Esophagus squamous epithelium (tissue), 5 donors: ENCODE measurements at places on chromosomes 2 and 18.
A peak's percentile ranks its signal among the peaks of the same experiment; 100 is the strongest.

DNA sequence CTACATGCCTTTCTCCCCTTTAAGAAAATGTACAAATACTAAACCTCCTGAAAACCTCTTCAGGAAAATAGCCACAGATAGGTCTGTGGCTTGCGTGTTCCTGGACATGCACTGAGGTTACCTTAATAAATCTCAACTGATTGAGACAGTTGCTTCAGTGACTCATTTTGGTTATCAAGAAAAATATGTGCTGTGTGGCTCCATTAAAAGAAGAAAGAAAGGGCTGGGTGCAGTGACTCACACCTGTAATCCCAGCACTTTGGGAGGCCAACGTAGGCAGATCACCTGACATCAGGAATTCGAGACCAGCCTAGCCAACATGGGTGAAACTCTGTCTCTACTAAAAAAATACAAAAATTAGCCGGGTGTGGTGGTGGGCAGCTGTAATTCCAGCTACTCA lies 27.1 kb downstream of the CREG2 start:
- no peaks in the 10 kb centered on the region for H3K27me3 ChIP-seq
- no peak for DNase-seq
- H3K4me1 ChIP-seq = no peaks in the 10 kb centered on the region
- no peak overlapping the region for H3K4me3 ChIP-seq
- no peak overlapping the region for H3K27ac ChIP-seq

GRCh38 chr2:37156857-37157714 lies at the start of gene EIF2AK2:
TSS of gene EIF2AK2 (minus strand) at chr2:37156980. CDS start at chr2:37147806, 9,174 bp downstream.
- peak within 1 kb of the TSS; percentile 96 for H3K27ac ChIP-seq
- H3K36me3 ChIP-seq = no peaks in the 10 kb centered on the region
- H3K4me3 ChIP-seq = peak within 1 kb of the TSS; percentile 80
- H3K4me1 ChIP-seq = peaks cover 26% of the 10 kb centered on the region

- no peaks in the 10 kb centered on the region for H3K27me3 ChIP-seq
- DNase-seq = no peak
- no peaks in the 10 kb centered on the region for H3K36me3 ChIP-seq
These were observed 7.0 kb upstream of the ZNF407 start for GRCh38 chr18:74590671-74591070.

GRCh38 chr2:143229411-143229810 lies 100.2 kb downstream of the ARHGAP15 start:
- no peak overlapping the region for H3K4me3 ChIP-seq
- H3K36me3 ChIP-seq = no peaks in the 10 kb centered on the region
- no peaks in the 10 kb centered on the region for H3K4me1 ChIP-seq
- DNase-seq = no peak
- H3K27me3 ChIP-seq = no peaks in the 10 kb centered on the region

DNA sequence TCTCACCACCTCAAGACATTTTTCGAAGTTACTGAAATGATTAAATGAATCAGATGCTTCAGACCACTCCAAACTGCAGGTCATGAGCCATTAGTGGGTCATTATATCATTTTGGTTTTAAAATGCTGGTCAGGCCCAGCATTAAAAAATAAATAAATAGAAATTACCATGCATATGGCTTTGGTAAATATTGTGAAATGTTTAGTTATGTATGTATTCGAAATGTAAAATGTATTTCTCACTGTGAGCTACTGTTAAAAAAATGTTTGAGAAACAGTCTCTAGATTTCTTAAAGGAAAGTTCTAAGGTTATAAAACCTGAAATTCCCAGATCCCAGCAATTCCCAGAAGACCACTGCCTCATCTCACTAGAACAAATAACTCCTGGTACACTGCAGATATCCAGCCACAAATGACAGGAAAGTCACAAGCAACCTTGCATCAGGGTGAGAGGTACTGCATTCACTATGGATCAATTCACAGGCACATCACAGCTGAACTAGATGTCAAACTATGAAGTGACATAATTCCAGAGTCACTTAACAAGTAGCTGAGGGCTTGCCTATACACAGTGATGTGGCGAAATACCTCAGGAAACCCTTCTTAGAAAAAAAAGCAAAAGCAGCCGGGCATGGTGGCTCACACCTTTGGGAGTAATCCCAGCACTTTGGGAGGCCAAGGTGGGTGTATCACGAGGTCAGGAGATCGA lies 46.6 kb downstream of the FAM228A start:
- H3K4me3 ChIP-seq = no peak overlapping the region
- H3K4me1 ChIP-seq = no peaks in the 10 kb centered on the region
- no peak overlapping the region for H3K27ac ChIP-seq
- H3K27me3 ChIP-seq = no peaks in the 10 kb centered on the region
- DNase-seq = no peak

DNA sequence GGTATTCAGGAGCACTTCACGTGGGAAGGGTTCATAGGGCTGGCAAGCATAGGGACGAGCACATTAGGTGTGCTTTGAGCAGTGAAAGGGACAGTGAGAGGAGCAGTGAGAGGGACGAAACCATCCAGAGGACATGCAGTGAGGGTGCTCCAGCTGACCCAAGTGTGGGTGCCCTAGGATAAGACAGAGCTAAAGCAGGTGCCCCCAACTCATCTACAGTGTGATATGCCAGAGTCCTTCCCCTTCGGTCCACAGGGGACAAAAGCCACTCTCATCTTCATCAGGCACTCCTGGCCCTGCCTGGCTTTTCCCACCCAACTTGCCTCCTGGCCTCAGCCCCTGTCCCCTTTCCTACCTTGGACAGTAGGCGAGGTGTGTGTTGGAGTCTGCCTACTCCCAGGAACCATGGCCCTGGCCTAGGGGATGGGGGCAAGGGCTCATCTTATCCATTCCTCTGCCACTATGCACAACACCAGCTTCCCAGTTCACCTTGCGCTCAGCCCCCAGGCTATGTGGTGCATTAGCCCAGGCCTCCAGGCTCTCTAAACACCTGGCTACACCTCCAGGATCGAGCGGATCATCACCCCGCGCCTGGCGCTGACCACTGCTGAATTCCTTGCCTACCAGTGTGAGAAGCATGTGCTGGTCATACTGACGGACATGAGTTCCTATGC lies 16.1 kb upstream of the ANKRD53 start:
- no peaks in the 10 kb centered on the region for H3K36me3 ChIP-seq
- no peak for DNase-seq
- no peak overlapping the region for H3K27ac ChIP-seq
- no peak overlapping the region for H3K4me3 ChIP-seq
- no peaks in the 10 kb centered on the region for H3K27me3 ChIP-seq

DNA sequence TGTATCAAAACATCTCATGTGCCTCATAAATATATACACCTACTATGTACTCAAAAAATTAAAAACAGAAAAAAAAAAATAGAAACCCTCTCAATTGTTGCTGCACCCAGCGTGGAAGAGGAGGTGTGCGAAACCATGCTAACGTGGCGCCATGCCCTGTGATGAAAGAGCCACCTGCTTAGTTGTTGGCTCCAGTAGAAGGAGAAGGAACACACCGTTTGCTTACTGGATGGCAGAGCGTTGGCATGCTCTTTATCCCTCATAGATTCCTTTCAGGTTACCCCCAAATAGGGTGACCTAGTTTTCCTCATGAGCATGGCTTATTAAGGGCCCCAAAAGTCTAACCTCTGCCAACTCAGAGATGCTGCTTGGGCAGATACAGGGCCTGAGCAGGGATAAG lies 332.1 kb downstream of the AGAP1 start:
- peaks cover 29% of the 10 kb centered on the region for H3K36me3 ChIP-seq
- DNase-seq = no peak
- no peaks in the 10 kb centered on the region for H3K4me1 ChIP-seq
- no peak overlapping the region for H3K27ac ChIP-seq

DNA sequence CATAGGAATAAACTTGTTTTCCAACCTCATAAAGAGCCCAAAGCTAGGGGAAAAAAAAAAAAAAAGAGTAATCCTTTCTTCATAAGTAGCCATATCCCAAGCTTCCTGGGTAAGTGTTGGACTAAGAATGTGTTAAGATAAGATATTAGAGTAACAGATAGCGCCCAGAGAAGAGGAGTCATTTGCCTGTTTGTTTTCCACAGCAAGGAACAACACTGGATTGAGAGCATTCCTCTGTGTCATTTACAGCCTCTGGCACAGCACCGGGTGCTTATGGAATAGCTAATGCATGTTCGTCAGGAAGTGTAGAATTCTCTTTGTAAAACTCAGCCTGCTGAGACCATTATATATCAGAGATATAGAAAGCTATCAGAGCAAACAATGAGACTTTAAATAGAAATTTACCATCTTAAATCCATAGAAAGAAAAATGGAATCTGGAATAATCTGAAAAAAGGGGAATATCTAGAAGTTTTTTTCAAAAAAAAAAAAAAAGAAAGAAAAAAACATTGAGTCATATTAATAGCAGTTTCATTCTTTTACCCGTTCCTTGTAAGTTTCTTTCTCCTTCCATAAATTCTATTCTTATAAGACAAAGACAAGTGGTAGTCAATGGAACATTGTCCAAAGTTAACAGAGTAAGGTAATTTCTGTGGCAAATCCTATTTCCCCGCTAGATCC lies 37.6 kb downstream of the LRP2 start:
- H3K4me1 ChIP-seq = no peaks in the 10 kb centered on the region
- no peak for DNase-seq

DNA sequence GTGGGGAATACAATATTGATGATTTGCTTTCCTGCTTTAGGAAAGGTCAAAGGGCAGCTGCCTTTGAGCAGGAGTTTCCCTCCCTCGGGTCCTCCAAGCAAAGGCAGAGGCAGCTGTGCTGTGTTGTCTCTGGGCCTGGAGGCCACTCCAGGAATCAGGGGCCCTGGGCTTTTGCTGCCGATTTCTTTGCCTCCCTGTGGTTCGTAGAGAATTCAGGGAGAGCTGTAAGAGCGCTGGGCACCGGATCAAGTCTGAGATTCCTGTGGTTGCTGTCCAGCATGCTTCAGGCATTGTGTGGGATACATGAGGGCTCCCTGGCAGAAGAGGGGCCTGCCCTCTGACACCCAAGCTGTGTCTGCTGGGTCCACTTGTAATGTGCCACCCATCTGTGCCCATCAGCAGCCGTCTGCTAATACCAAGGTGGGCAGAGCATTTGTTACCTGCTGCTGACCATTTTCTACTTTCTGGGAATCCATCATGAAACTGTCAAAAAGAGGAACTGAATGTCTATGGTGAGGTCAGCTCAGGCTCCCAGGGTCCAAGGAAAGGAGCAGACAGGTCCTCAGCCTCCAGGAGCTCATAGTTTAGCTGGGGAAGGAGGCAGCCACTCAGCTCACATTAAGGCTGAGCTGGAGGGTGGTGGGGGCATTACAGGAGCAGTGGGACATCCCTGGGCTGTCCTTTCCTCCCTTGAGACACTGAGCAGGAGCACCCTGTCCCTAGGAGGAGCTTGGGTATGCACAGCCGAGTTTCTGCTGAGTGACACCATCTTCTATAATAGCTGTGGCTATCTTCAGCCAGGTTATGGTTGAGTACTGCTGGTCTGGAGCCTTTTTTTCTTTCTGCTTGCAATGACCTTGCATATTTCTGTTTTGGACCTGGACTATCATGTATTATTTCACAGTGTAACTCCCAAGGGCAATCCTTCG lies 68.5 kb downstream of the CTIF start:
- DNase-seq = no peak
- H3K4me1 ChIP-seq = peaks cover 3% of the 10 kb centered on the region
- no peak overlapping the region for H3K27ac ChIP-seq
- H3K36me3 ChIP-seq = no peaks in the 10 kb centered on the region
- H3K4me3 ChIP-seq = no peak overlapping the region

DNA sequence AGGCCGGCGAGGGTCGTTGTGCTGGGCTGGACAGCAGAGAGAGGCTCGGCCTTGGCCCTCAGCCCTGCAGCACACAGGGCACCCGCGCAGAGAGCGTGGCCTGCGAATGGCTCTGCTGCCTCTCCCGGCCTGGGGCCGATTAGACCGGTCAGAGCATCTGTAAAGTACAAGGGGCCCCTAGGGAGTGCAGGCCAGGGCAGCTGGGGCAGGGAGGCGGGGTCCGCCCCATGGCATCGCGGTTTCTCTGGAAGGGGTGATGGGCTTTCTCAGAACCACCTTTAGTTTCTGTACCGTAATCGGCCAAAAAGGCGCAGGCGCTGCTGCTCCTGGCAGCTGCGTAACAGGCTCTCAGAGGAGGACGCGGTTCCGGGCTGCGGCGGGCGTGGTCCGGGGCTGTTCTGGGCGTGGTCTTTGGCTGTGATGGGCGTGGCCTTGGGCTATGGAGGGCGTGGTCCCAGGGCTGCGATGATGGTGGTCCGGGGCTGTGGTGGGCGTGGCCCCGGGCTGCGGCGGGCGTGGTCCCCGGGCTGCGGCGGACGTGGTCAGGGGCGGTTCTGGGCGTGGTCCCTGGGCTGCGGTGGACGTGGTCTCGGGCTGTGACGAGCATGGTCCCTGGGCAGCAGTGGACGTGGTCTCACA lies 1.5 kb upstream of the GPR148 start:
- H3K27ac ChIP-seq = peak overlapping the region; percentile 70
- DNase-seq = no peak
- peak overlapping the region; percentile 28 for H3K4me3 ChIP-seq

DNA sequence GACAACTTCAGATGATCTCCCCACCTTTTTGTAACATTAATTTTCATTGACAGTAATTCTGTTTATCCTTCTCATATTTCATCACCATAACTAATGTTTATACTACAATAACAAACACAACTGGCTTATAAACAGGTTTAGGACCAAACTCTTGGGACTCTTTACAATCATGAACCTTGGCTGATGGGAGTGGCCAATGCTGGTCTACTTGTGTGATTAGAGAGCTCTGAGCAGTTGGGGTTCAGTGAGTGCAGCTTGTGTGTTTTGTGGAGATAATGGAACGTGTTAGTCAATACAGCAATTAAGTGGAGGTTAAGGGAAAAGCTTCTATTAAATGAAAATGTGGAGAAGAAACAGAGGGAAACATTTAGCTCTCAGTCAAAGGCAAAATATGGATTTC lies 207.1 kb downstream of the SPAG16 start:
- no peaks in the 10 kb centered on the region for H3K36me3 ChIP-seq
- H3K4me1 ChIP-seq = no peaks in the 10 kb centered on the region
- H3K27ac ChIP-seq = no peak overlapping the region
- no peaks in the 10 kb centered on the region for H3K27me3 ChIP-seq

DNA sequence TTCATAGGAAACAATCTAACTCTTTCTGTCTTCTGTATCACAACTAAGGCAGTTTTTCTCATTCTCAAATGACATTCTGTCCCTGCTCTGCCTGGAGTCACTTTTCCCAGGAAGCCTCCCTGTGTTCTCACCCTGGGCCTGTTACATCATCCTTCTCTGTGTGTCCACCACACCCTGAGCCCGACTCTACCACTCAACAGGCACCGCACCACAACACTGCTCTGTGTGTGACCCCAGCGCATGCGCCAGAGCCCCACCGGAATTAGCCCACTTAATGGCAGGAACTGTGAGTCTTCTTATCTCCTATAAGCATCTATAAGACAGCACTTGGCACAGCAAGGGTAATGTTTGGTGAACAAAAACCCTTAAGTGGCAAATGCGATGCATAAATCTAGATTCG lies 32.3 kb downstream of the TGFBRAP1 start:
- no peaks in the 10 kb centered on the region for H3K4me1 ChIP-seq
- no peak overlapping the region for H3K4me3 ChIP-seq
- H3K27ac ChIP-seq = no peak overlapping the region
- H3K27me3 ChIP-seq = no peaks in the 10 kb centered on the region
- H3K36me3 ChIP-seq = peaks cover 74% of the 10 kb centered on the region
- no peak for DNase-seq

- DNase-seq = no peak
- H3K27me3 ChIP-seq = no peaks in the 10 kb centered on the region
- no peaks in the 10 kb centered on the region for H3K36me3 ChIP-seq
These were observed 11.5 kb downstream of the TEX44 start for GRCh38 chr2:231604101-231604684.
